NCI-H526 treated with DMSO at 0.1 percent for 48 hours (cell line): ENCODE measurements at places on chromosomes 5 and 9.
A peak's percentile ranks its signal among the peaks of the same experiment; 100 is the strongest.

GRCh38 chr5:113330533-113331208 is 104.1 kb downstream of the TSSK1B start:
- peak; percentile 8 for DNase-seq

DNA sequence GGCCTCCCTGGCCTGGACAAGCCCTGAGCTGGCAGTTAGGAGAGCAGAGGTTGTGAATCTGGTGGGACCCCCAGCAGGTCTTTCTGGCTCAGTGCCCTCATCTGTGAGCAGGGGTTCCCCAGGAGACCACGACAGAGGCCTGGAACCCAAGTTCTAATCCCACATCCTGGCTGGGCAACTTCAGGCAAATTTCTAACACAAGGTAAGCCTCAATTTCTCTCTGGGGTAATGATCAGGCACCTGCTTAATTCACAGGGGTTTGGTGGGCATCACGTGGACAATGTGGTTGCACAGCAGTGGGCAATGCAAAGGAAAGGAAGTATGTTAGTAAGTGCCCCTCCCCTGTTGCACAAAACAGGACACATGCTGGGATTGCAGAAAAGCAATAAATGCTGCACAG is 1.9 kb upstream of the KCNIP1 start:
- no peak for DNase-seq

DNA sequence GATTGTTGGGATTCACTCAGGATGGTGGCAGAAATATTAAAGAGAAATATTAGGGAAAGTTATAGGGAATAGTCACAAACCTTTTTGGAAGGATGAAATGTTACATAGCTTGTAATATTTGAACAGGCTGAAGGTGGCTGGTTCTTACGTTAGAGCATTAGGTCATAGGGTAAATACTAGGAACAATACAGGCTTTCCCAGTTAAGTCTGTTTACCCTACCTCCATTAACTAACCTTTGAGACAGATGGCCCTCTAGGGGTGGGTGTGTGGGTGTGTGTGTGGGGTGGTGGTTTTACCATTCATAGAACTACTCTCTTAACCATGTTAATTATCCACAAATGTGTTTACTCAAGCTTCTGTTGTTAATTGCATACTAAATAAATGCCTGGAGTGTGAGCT is 94.3 kb upstream of the STK32A start:
- no peak for DNase-seq

GRCh38 chr5:102651466-102651865 is 103.6 kb upstream of the PAM start:
- DNase-seq, result no peak

- DNase-seq, result no peak
These were observed 345.7 kb downstream of the TLE4 start for GRCh38 chr9:79917421-79917820.

GRCh38 chr5:172670005-172670402 is 28.9 kb downstream of the NEURL1B start:
- DNase-seq, result no peak

- DNase-seq, result no peak
These were observed 332.4 kb downstream of the DMAC1 start for GRCh38 chr9:7467186-7467585.

- no peak for DNase-seq
These were observed 43.9 kb upstream of the ALDOB start for GRCh38 chr9:101479338-101480030.

DNA sequence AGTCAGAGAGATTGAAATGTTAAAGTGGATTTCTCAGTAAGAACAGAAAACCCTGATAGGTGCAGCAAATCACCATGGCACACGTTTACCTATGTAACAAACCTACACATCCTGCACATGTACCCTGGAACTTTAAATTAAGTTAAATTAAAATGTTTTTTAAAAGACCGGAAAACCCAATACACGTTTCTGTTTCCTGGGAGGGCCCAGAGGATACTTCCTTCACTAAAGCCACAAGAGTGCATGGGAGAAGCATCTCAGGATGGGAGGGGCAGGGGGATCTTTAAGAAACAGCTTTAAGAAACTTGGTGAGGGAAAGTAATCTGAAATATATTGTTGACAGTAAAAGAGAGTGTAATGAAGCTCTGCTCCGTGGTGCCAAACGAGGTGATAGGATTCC is 164.7 kb upstream of the PTGER4 start:
- DNase-seq, result no peak

- no peak for DNase-seq
These were observed 26.1 kb downstream of the TTC23L start for GRCh38 chr5:34865091-34865490.

DNA sequence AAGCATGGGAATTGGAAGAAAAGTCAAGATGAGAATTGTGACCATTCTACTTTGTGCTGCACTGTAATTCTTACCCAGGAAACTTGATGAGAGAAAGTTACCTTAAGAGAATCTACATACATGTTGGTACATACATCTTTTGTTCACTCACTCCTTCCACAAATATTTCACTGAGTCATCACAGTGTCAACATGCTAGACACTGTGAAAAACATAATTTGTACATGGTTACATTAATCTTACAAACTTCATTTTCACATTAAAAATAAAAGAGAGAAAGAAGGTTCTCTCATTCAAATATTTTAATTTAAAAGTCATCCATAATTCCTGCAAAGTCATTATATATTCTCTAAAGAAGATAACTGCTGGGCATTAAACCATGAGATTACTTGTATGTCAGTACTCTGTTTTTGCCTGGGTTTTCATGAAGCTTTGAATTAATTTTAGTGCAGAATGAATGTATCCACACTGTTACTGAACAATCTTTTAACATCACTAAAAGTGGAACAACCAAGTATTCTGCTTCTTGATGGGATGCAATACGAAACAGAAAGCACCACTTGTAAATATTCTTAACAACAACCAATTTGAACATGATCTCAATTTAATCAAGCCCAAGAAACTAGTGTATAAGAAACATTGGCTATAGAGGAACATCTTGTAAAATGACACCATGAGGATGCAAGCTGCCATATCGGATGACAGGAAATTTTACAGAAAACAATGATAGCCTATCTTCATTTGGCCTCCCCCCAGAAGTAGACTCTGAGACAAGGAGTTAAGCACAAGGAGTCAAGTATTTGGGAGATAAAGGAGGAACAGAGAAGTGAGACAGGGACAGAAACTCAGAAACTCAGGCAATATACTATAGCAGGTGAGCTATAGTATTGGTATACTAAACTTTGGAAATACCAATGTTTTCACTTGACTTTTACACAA is 28.4 kb downstream of the ERP44 start:
- DNase-seq, result no peak
